ENCODE measurements at places on chromosomes 1 and 21. TPM values are rescaled to one million over a fixed set of nuclear protein-coding genes. Genes with fewer than 3 reads are reported as not detected.

Gene BCAR3
- polyA plus RNA-seq, result 23.1 TPM

Gene KIAA1614
- 9.2 TPM for polyA plus RNA-seq

DNA sequence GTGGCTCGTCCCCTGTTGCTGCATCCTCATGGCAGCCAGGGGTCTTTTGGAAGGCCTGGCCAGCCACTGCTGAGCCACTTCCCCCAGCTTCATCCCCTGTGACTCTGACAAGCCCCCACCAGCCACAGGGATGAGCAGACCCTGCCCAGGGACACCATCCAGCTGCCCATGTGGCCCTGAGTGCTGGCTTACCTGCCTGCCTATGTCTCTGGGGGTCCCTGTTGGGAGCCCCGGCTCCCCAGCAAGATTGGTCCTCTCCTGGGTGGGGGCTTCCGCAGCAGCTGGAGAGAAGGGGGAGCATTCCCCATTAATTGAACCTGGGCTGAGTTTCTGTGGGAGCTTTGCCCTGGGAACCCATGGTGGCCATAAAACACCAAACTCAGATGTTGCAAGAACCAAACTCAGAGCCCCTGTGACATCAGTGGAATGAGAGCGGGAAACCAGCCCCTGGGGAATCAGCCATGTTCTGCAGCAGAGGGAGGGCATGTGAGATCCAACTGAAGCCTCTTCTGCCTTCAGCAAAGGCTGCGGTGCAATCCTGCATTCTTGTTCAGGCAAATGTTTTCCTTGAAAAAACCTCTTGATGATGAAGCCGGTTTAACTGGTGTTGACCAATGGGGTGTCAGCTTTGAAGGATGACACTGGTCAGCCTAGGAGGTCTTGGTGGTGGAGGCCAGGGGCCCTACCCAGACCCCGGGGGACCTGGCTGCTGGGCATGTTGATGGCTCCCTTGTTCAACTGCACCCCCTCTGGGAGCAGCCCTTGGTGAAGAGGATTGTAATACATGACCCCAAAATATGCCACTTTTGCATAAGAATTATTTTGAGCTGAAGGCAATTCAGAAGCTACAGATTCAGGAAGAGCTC, 28.3 kb upstream of the COL18A1 start:
- DNase-seq, result no peak

- DNase-seq, result no peak
These were observed 32.9 kb downstream of the JAK1 start for GRCh38 chr1:64933296-64934070.

DNA sequence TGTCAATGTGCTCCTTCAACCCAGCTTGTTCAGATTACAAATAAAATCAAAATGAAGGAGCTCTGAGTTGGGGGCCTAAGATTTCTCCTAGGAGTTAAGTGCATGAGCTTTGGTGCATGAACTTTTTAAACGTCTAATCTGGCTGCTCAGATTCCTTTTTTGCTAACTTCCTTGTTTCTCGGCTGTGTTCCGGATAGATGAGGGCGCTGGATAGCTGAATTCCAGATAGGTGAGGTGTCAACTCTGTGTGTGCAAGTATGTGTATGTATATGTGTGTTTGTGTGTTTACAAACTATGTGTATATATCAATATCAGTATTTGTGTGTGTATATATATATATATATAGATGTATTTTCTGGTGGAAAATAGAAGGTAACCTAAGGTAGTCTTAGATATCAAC, 37.5 kb upstream of the RCAN3 start:
- no peak for DNase-seq

DNA sequence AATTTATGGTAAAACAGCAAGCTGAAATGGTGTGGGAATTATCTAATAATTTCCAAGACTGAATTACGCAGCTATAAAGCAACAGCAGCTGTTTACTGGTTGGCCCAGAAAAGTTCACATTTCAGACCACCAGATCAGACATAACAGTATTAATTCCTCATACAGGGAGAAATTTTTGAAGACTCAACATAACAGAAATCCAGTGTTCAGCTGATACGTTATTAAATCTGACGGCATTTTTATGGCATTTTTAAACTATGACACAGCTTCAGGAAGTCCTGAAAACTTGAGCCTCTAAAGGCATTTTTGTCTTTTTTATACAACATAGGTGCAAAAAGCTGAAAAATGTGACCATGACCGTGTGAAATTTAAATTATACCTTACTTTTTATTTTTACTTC, 91.2 kb downstream of the APP start:
- DNase-seq, result no peak

Gene FGGY
- polyA plus RNA-seq, result 21.3 TPM

DNA sequence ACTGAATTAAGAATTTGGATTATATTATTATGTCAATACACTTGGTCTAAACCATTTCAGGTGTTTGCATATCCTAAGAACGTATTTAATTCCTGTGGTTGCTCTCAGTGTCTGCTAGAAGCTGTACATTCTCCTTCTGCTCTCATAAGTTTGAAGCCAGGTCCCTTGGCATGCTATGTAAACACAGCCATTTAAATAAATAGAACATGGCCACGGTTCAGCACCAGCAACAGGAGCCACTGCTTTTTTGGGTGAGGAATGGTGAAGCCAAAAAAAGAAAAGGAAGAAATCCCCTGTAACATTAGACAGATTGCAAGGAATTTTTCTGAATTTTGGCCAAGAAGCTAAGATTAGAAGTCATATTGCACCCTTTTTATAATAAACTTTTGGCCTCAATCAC, 19.1 kb downstream of the CCN1 start:
- no peak for DNase-seq

Gene MCOLN3
- 8.1 TPM for polyA plus RNA-seq

GRCh38 chr21:38527737-38528136, 29.5 kb upstream of the ERG start:
- no peak for DNase-seq

GRCh38 chr1:236207121-236207520, 64.8 kb downstream of the GPR137B start:
- DNase-seq, result no peak

Gene DIRAS3
- 3.9 TPM for polyA plus RNA-seq

GRCh38 chr1:3610527-3611169, 660 bp downstream of the MEGF6 start:
- DNase-seq, result no peak

DNA sequence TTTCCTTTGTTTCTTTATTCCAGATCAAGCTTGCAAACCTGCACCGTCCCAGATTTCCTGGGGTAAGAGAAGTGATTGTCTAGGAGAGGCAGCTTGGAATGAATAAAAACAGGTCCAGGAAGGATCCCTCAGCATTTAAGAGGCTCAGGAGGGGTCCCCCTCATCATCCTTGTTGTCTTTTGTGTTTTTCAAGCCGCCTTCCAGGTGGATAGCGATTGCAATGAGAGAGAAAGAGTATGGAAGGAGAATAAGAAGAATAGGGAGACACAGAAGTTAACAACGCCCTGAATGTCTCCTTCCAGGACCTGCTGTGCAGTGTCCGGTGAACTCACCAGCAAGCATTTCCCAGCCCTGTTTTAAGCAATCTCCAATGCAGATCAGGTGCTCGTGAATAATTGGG, 8.5 kb downstream of the ERG start:
- no peak for DNase-seq

Gene OR10J1
- 0.05 TPM for polyA plus RNA-seq

- no peak for DNase-seq
These were observed 24.3 kb upstream of the DISP1 start for GRCh38 chr1:222790520-222790919.

Gene SLC25A24
- 45.3 TPM for polyA plus RNA-seq

GRCh38 chr1:161198897-161199431, at the start of gene ADAMTS4:
TSS of gene ADAMTS4 (minus strand) at chr1:161199054. CDS start at chr1:161198627, 427 bp downstream.
- DNase-seq, result no peak
